ENCODE measurements at places on chromosomes 3 and 15.

GRCh38 chr3:73549051-73549600 is 75.6 kb downstream of the PDZRN3 start:
- DNase-seq = no peak

- DNase-seq = no peak
Observed at GRCh38 chr15:68384451-68385239, 47.3 kb downstream of the ITGA11 start.

DNA sequence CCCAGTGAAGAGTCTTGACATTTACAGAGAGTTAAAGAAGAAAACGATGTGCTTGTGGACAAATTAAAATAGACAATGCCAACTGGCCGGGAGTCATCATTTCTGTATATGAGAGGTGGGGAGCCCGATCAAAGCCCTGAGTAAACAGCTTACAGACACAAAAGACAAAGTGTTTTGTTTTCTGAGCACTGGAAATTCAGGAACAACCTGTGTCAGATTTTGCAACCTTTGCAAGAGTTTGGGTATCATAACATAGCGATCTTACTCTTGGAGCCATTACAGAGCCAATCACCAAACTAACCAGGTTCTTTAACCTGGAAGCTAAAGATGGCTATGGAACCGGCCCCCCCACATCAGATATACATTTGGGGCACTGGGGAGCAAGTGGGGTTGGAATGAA is 101.9 kb upstream of the LRIG1 start:
- no peak for DNase-seq

- no peak for DNase-seq
Observed at GRCh38 chr3:194245474-194245873, 105.7 kb downstream of the CPN2 start.

- DNase-seq = no peak
Observed at GRCh38 chr3:180116203-180116602, 79.5 kb upstream of the PEX5L start.

- no peak for DNase-seq
Observed at GRCh38 chr15:51936105-51936478, 35.5 kb downstream of the LEO1 start.

GRCh38 chr15:44427756-44428724 is 611 bp downstream of the CTDSPL2 start:
- no peak for DNase-seq

GRCh38 chr3:23806534-23807423 is 1.0 kb downstream of the UBE2E1 start:
- DNase-seq = no peak

DNA sequence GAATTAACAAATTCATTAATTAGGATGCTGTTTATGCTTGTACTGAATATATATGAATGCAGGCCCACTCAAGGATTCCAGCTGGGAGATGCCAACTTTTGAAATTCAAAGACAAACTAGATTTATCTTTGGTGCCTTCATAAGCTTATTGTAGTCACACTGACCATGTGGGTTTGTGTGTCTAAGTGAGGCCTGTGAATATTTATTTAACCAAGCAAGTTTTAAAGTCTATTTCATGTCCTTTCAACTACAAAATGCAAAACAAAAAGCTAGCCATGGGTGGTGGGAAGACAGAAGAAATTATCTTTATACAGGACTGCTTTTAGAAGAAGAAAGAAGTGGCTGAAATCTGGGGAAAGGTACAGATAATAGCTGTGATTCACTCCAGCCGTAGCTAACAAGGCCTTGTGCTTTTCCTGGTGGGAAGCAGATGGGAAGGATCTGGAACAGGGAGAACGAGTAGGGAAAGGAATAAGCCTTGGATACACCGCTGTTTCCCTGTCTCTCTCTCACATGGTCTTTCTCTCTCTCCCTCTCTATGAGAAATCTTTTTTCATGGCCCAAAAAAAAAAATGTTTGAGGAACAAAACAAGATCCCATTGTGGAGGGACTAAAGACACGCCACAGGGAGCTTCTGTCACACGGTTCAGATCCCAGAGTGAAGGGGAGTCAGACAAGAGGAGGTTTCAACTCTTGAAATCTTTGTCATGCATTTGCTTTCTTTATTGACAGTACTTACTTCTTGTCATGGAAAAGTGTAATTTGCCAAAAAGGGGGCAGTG is 225.5 kb downstream of the RORA start:
- no peak for DNase-seq

GRCh38 chr15:98950248-98950647 is 57.3 kb downstream of the PGPEP1L start:
- DNase-seq = no peak

- DNase-seq = no peak
Observed at GRCh38 chr3:173221010-173221409, 80.0 kb upstream of the SPATA16 start.

- no peak for DNase-seq
Observed at GRCh38 chr3:177946936-177947335, 589.3 kb upstream of the KCNMB2 start.

- no peak for DNase-seq
Observed at GRCh38 chr15:25847051-25847450, 16.1 kb downstream of the ATP10A start.

GRCh38 chr3:30733209-30733608 is 126.8 kb downstream of the TGFBR2 start:
- no peak for DNase-seq

DNA sequence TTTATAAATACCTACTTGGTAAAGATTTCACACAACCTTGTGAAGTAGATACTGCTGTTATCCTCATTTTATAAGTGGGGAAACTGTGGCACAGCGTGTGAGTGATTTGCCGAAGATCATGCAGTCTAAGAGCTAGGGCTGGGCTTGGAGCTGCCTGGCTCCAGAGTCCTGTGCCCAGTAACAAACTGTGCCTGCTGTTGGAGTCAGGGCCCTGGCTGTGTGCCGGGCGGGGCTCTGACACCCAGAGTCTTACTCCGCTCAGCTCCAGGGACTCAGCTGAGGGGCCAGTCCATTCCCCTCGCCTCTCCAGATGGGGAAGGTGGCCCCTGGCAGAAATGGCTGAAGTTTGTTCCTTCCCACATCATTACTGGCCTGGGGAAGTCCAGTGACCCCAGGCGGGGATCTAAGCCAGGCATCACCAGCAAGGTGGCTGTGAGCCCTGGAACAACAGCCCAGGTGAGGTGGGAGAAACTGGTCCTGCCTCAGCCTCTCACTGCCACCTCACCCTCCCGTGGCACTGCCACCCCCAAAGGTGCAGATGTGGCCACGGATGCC is 17.3 kb upstream of the PLXNA1 start:
- no peak for DNase-seq

- DNase-seq = no peak
Observed at GRCh38 chr3:155196131-155197021, 97.1 kb downstream of the STRIT1 start.

DNA sequence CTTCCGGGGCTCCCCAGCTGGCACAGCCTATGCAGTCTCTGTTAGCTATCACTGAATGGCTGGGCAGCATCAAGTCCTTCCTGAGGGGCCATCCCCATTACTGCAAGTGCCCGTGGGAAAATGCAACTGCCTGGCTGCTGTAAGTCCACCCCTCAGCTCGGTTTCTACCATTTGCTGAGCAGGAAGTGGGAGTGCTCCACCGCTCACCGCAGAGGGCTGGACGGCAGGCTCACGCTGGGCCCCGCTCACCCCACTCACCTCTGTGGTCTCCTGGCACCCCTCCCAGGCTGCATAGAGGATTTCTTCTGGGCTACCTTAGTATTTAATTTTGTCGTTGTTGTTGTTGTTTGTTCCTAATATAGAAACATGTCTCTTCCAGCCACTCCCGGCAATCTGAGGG is 270.2 kb downstream of the PLCL2 start:
- DNase-seq = no peak
